ENCODE measurements at places on chromosomes 5 and 9. TPM values are rescaled to one million over a fixed set of nuclear protein-coding genes. Genes with fewer than 3 reads are reported as not detected.

DNA sequence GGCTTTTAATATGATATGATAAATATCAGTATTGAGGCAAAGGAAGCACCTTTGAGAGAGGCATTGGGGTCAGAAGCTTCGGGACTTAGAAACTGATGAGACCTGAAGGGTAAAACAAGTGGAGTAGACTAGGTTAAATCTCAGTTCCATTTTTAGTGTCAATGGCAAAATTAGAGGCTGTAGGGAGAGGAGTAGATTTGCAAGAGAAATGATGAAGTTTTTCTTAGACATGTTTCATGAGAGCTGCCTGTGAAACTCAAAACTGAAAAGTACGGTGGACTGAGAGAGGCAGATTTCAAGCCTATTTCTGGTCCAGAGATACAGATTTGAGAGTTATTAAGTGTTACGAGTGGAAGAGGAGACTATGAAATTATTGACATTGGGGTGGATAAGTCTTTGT lies 278.5 kb downstream of the TAF11L14 start:
- DNase-seq: no peak

- peak; percentile 54 for DNase-seq
Observed at GRCh38 chr5:107743373-107744000, 72.8 kb upstream of the EFNA5 start.

DNA sequence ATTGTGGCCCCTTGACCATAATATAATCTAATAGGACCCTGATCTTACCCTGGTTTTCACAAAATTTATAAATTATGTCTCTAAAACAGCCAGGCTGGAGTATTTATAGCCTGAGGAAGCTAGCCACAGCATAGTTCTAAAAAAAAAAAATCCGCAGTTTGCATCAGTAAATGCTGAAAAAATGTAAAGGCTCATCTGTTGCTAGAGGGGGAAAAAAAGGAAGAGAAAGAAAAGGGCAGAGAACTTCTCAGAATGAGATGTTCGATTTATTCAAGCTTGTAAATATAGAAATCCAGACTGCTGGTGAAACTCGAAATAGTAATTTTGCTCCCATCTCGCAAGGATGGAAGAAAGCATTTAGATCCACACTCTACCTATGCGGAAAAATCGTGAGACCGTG lies 467.5 kb downstream of the NTRK2 start:
- DNase-seq: no peak

GRCh38 chr5:88679638-88680037 lies 203.3 kb downstream of the MEF2C start:
- DNase-seq: no peak

DNA sequence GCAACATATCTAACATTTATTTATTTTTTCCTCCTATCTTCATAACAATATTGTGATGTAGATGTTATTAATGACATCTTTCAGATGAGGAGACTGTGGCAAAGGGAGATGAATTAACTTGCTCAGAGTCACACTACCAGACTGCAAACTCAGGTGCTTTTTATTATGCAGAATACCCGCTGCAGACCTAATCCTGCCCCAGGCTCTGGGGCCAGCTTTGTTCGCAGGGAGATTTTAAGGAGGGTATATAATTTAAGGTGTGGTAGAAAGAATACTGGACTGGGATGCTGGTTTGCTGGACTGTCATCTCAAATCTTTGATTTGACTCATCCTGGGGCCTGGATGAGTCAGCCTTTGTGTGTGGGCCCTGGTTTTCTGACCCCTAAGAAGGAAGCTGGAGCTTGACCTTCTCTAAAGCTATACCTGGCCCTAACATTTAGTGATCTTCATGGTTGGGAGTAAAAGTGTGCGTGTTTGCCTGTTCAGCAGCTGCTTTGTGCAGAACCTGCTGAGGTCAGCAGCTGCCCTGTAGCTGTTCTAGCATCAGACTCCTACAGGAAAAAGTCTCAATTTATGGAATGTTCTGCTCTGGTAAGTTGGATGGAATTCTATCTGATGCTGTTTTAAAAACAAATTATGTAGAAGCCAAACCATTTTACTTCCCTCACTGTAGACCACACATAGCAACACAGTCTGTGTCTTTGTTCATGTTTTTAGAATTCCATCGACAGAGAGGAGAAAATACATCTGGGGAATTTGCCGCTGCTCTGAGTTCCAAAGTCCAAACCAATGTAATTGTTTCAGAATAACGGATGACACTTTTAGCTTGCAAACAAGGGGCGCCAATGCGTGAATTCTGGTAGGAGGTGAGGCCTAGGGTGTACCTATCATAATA lies 4.5 kb downstream of the SLC36A1 start:
- peak; percentile 69 for DNase-seq

- DNase-seq: peak; percentile 52
Observed at GRCh38 chr9:26292943-26293342, 599.7 kb downstream of the CAAP1 start.

- DNase-seq: no peak
Observed at GRCh38 chr5:132372542-132372941, 3.0 kb downstream of the SLC22A5 start.

DNA sequence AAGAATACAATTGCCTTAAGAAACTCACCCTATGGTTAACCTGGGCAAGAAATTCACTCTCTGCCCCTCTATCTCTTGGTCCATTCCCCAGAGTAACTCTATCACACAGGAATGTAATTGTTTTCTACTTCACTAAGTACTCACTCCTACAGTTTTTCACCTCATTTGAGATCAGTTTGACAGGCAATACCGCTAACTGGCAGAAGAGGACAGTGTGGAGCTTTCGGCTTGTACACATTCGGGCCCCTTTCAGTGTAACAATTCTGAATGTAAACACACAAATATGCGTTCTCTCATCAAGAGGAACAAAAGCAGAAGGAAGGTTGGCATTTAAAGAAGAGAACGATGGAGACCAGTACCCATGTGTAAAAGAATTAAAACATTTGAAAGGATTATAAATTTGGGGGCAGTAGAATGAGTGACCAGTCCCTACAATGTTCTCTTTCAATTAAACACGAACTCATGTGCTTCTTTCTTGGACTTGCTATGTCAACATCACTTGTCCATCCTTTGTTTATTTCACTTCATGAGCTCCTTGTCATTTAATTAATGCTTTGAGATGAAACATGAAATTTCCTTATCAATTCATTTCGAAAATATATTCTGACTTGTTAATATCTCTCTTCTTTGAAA lies 188.5 kb upstream of the GRAMD2B start:
- DNase-seq: peak; percentile 6

DNA sequence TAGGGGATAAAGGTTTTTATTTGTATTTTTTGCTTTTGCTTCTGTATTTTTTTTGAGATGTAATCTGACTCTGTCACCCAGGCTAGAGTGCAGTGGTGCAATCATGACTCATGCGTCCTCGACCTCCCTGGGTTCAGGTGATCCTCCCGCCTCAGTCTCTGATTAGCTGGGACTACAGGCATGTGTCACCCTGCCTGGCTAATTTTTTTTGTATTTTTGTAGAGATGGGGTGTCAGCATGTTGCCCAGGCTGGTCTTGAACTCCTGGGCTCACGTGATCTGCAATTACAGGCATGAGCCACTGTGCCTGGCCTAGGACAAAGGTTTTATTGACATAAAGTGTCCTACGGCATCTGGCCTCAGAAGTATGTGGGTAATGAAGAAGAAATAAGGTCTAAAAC lies 297.1 kb upstream of the C9orf72 start:
- DNase-seq: no peak

- no peak for DNase-seq
Observed at GRCh38 chr5:157772127-157772526, 28.6 kb downstream of the LSM11 start.

GRCh38 chr5:129698661-129699060 lies 49.2 kb upstream of the MINAR2 start:
- no peak for DNase-seq

DNA sequence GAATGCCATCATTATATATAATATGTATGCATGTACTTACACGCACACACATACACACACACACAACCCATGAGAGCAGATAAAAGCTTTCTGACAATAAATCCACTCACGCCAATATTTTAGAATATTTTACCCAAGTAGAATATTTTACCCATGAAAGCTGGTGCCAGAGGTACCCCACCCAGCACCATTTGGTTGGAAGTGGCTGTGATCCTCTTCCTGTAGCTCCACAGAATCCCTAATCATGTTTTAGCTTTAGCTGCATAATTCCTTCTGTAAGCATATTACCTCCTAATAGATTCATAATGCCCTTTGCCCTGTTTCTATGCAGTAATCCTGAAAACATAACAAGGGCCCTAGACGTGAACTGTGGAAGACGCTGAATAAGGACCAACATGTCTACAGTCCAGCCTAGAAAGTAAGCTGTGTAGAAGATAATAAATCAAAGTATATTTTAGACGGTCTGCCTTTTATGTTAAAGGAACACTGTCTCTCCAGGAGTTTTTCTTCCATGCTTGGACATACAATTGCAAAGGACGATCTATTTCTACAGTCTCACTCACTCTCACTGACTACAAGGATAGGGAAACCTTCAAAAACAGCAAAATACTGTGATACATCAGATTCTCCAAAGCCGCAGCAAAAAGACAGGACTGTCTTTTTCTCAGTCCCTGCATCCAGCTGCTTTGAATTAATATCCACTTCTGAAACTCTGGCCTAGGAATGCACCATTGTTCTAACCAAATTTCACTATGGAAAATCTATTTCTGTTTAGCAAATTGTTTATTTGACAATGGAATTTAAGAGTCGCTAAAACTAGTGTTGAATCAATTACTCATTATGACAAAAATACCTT lies 98.2 kb downstream of the USP20 start:
- DNase-seq: peak; percentile 7

- peak; percentile 100 for DNase-seq
Observed at GRCh38 chr5:149485655-149486615, 65.3 kb downstream of the CSNK1A1 start.

DNA sequence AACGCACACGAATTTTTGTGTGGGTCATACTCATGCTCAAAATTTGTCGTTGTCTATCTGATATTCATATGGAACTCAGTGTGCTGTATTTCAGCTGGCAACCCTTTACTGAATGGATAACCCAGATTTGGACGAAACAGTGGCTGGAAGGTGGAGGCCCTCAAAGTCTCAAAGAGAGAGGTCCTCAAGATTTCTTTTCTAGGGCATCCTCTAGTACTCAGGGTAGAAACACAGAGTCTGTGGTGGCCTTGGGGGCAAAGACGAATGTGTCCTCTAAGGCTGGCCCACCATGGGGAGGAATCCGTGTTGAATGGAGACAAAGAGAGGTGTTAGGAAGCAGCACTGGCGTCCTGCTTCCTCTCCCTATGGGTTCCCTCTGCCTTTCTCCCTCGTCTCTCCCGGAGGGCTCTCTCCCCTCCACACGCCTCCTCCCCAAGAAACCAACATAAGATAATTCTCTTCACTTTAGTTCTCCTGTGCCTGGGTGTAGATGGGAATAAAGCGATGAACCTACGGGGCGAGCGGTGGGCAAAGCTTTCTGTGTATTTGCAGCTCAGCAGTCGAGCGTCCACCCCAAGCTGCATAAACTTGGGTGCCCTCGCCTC lies 333.7 kb downstream of the CWC27 start:
- no peak for DNase-seq

GRCh38 chr5:75993183-75993582 lies 90.0 kb upstream of the SV2C start:
- DNase-seq: no peak

DNA sequence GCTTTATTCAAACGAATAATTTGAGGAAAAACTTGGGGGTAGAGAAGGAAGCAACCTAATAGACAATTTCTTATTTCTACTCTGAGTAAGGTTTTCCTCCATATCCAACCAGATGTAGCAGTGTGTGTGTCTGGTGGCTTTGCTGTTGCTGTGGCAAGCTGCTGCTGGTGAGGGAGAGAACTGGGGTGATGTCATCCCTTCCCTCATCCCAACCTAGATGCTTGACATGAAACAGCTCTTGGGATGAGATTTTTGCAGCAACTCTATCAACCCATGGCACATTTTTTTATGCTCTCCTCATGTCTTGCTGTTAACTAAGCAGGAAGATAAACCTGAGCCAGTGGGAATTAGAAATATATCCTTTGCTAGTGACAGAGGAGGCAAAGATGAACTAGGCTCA lies 135.8 kb downstream of the PCSK1 start:
- peak; percentile 98 for DNase-seq

DNA sequence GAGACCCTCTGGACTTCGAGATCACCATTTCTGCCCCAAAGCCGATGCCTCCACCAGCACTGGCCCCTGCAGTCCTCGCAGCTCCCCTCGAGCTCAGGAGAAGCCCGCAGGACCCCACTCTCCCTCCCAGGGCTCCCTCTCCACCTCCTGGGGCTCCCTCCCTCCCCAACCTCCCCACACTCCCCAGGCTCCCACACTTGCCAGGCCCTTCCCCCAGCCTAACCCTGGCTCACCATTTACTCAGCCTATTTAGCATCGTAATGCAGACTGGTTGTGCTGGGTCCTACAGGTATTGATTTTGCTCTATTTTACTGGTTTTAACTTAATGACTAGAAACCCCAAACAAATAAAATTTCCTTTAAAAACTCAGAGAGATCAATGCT lies 23.7 kb upstream of the TMEM250 start:
- DNase-seq: no peak

DNA sequence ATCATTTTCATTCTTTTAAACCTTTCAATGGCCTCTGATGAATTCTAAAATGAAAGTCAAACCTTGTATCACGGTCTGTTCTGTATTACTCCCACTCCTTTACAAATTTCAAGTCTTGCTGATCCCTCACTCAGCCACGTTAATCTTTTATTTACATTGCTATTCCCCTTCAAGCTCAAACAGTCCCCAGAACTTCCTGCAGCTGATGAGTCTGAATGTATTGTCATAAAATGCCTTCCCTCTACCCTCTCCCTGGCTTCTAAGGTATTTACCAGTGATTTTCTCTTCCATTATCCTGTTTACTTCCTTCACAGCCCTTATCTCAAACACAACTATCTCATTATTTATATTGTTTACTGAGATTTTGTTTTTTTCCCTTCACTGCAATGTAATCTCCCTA lies 562.3 kb upstream of the C9orf72 start:
- DNase-seq: no peak

DNA sequence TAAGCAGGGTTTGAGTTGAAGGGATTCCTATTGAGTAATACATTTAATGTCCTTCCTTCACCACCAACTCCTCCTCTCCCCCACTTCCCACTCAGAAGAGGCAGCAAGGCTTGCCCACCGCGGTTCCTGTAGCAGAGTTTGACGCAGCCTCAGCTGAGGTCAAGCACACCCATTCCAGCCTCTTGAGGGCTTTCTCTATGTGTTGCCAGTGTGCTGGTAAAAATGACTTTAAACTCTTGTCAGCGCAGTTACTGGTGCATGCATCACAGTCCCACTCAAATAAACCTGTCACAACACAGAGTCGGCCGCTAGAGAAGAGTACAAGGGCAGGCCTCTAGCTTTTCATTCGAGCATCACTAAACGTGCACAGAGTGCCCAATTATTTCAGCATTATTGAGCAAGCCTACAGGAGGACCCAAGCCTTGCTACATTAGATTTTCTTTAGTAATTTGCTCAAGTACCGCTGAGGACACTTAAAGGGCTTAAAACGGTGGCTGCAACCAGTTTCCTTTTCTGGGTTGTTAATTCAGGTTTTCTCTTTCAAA lies 79.6 kb downstream of the TLE4 start:
- no peak for DNase-seq

ZNF879 gene
- 3.4 TPM for total RNA-seq

NKD2 gene
- total RNA-seq: not detected

INSL6 gene
- total RNA-seq: not detected

CTNND2 gene
- total RNA-seq: not detected

SH3TC2 gene
- 7.9 TPM for total RNA-seq

GABRA1 gene
- total RNA-seq: not detected

ZNF658 gene
- 6.3 TPM for total RNA-seq

TRIM7 gene
- total RNA-seq: 0.83 TPM

SOX30 gene
- not detected for total RNA-seq

Measured in IMR-90 (cell line).